ENCODE measurements at places on chromosomes 1 and 21.
A peak's percentile ranks its signal among the peaks of the same experiment; 100 is the strongest.

DNA sequence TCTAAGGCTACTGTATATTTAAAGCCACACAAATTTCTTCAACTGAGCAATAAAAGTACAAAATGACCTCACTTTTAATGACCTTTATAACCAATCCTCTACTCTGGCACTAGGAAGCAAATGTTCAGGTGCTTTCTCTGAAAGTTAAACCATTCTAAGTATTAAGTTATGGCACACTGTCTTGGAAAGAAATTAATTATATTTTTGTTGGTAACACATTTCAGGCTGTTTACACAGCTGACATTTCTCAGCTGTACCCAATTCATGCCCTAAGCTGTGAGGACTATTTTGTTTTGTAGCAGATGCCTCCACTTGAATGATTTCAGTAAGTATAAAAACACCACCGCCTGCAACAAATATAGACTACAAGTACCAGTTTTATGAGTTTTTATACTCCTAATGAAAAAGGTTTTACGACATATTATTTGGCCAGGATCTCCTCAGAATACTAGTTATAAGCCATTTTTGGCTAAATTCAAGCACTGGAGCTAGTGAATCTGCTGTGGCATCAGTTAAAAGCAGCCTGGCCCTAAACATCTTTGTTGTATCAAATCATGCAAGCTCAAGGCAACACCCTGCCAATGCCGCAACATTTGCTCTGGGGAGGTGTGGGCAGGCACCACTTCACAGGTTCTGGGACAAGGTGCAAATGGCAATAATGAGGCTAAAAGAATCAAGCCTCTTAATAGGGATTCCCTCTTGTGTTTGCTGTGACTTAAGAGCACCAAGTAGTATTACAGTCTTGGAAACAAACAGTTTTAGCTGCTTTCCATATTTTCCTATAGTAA is 228.4 kb upstream of the DMRTA2 start:
- DNase-seq, result no peak

- DNase-seq, result no peak
These were observed 14.1 kb upstream of the CNTN2 start for GRCh38 chr1:205028924-205029323.

- DNase-seq, result peak; percentile 13
These were observed 1.6 kb downstream of the CD1B start for GRCh38 chr1:158329733-158330132.

DNA sequence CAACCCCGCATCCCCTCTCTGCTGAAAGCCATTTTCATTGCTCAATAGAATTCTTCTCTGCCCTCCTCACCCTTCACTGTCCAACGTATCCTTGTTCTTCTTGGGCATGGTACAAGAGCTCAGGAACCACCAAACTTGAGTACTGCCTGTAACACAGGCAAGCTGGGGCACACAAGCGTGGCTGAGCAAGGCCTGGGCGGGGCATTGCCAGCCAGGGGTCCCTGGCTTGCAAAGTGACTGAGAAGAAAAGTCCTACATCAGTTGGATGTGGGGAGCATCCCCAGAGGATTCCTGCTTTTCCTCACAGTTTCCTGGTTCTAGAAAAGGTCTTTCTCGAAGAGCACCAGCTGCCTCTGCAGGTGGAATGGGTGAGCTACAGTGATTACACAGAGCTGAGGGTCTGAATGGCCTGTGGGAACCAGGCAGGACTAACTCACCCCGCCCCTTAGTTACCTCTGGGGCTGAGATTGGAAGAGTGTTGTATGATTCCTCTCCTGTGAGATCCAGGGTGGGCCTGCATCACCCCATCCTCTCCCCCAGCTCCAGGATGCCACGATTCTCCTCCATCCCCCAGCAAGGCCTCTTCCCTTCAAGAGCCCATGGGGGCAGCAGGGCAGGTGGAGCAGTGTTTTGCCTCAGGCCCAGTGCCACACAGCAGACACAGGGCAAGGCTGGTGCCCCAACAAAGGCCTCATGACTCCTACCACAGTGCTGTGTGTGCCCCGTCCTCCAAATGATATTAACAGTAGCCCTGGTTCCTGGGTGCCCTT is 121.9 kb downstream of the MATN1 start:
- DNase-seq, result no peak
